ENCODE measurements at places on chromosomes 11 and 22. TPM values are rescaled to one million over a fixed set of nuclear protein-coding genes. Genes with fewer than 3 reads are reported as not detected.

LMO2 gene
- total RNA-seq, result 30.5 TPM

NLRP6 gene
- total RNA-seq, result not detected

DAGLA gene
- 5.0 TPM for total RNA-seq

SNX15 gene
- total RNA-seq, result 8.5 TPM

SYT12 gene
- total RNA-seq, result 2.1 TPM

TKFC gene
- 11.1 TPM for total RNA-seq
